Stimulated activated CD4-positive, alpha-beta T cell treated with anti-CD3 and anti-CD28 coated beads, TNF-alpha, amount 100 ng/mL, for 1 hour (primary cell): ENCODE measurements at places on chromosomes 13 and 19.

- no peak for DNase-seq
Measured at GRCh38 chr19:3483226-3483628, at the start of gene SMIM44. Gene SMIM44 (minus strand): TSS chr19:3483441. CDS start chr19:3483403, 38 bp downstream.

- DNase-seq: no peak
Measured at GRCh38 chr19:3743486-3743885, 18.0 kb downstream of the APBA3 start.

- no peak for DNase-seq
Measured at GRCh38 chr13:85492283-85492682, 306.9 kb downstream of the SLITRK6 start.

- no peak for DNase-seq
Measured at GRCh38 chr19:1097810-1098176, 2.6 kb upstream of the POLR2E start.

GRCh38 chr19:50551034-50551714 lies 17.1 kb downstream of the LRRC4B start:
- no peak for DNase-seq

GRCh38 chr13:20359335-20359734 lies 127.2 kb upstream of the GJB6 start:
- no peak for DNase-seq

- no peak for DNase-seq
Measured at GRCh38 chr19:20453425-20453935, 112.1 kb downstream of the ZNF737 start.

DNA sequence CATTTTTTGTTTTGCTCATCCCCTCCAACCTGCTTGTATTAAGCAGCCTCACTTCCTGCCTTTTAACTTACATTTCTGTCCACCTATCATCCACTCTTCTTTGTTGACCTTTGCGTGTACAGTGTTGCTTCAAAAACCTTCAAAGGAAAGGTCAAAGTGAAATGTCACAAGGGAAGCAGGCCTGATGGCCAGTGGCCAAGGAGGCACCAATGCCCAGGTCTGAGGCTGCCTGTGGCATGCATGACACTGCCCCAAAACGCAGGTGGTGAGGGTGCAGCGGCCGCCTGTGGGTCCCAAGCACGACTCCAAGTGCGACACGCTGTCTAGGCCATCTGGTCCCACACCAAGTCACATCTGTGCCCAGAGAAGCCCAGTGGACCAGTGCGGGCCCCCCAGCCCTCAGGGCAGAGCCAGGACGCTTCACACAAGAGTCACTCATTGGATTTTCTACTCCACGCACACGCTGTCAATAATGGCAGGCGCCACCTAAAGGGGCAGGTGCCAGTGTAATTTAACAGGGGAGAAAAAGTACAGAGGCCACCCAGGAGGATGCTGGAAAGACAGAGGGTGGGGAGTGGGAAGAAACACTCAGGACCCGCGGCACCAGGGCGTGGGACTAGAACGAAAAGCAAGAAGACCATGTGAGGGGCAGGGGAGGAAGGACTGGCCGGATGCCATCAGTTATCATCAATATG lies 23.5 kb downstream of the SLC7A1 start:
- DNase-seq: no peak

- no peak for DNase-seq
Measured at GRCh38 chr13:33710924-33711323, 107.0 kb upstream of the RFC3 start.

DNA sequence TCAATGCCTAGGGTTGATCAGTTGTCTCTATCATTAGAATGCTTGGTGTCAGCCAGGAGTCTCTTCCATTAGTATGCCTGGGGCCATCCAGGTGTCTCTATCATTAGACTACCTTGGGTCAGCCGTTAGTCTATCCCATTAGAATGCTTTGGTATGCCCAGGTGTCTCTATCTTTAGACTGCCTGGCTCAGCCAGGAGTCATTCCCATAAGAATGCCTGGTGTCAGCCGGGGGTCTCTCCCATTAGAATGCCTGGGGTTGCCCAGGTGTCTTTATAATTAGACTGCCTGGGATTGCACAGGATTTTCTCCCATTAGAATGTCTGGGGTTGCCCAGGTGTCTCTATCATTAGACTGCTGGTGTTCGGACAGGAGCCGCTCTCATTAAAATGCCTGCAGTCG lies 1442.9 kb downstream of the UQCRFS1 start:
- DNase-seq: no peak

- no peak for DNase-seq
Measured at GRCh38 chr19:42068756-42069571, 1.0 kb downstream of the GRIK5 start.

DNA sequence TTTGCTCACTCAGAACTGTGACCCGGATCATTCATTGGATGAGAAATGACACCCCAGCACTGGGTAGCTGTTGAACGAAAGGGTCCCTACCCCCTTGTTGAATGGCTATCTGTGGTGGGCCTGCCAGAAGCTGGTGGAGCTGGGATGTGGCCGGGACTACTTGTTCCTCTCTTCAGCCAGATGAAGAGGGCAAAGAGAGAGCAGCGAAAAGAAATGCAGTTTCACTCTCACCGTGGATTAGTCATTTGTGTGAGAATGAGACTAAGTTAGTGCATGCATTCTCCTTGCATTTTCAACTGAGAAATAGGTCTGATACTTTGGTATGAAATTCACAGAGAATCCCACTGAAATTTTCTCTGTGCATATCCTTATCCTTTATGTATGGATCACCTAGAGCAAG lies 553.1 kb downstream of the IRS2 start:
- no peak for DNase-seq

- DNase-seq: no peak
Measured at GRCh38 chr19:21256722-21257121, 72.5 kb downstream of the ZNF708 start.

- no peak for DNase-seq
Measured at GRCh38 chr13:80166352-80166751, 174.6 kb downstream of the SPRY2 start.

GRCh38 chr13:111247552-111247951 lies 72.9 kb upstream of the TEX29 start:
- DNase-seq: no peak

DNA sequence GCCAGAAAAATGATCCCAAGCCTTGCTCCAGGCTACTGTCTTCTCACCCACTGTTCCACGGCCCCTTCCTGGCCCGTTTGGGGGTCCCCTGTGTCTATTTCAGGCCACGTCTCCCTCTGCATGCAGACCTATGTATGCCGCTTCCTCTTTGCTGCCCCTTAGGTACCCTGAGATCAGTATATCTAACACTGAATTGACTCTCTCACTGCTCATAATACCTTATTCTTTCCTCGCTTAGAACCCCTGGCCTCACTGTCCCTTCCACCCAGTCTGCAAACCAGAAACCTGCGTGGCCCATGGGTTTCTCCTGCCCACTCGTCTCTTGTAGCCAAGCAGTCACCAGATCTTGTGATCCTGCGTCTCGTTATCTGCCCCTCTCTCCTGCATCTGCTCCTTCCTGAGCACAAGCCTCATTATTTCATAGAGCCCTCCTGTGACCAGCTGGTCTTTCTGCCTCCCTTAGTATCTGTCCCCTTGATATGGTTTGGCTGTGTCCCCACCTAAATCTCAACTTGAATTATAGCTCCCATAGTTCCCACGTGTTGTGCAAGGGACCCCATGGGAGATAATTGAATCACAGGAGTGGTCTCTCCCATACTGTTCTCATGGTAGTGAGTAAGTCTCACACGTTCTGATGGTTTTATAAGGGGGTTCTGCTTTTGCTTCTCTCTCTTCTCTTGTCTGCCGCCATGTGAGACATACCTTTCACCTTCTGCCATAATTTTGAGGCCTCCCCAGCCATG lies 109.0 kb upstream of the RNF113B start:
- DNase-seq: no peak

- no peak for DNase-seq
Measured at GRCh38 chr19:41027273-41027967, 36.3 kb downstream of the CYP2B6 start.

- no peak for DNase-seq
Measured at GRCh38 chr13:27280841-27281240, 10.2 kb downstream of the RASL11A start.

DNA sequence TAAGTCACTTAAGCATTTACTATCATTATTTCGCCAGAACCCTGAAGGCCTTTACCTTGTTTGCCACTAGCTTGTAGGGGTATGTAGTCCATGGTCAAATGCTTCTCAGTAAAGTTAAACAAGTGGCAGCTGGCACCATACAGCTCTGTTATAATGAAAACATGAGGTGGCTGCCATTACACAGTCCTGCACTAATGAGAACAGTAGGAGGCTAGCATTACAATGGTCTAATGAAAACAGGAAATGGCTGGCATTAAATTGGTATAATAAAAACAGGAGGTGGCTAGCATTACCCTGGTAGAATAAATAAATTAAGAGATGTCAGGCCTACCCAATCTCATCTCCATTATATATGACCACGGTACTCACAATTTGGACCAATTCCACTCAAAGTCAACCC lies 107.5 kb downstream of the PCDH17 start:
- DNase-seq: no peak

- no peak for DNase-seq
Measured at GRCh38 chr13:47110141-47110540, 213.3 kb upstream of the HTR2A start.

DNA sequence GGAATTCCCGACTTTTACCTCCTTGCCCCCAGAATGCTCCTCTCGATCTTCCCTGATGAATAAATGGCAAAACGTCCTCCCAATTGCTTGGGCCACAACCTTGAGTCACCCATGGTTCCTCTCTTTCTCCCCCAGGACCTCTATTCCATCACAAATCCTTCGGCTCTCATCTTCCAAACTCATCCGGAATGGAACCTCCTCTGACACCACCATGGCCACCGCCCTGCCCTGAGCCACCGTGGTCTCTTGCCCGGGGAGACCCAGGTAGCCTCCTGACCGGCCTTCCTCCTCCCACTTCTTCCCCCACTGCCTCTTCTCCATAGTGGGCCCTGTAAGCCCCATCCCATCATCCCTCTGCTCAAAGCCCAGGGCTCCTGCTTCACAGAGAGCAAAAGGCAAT lies 4.9 kb downstream of the SLC7A10 start:
- no peak for DNase-seq

DNA sequence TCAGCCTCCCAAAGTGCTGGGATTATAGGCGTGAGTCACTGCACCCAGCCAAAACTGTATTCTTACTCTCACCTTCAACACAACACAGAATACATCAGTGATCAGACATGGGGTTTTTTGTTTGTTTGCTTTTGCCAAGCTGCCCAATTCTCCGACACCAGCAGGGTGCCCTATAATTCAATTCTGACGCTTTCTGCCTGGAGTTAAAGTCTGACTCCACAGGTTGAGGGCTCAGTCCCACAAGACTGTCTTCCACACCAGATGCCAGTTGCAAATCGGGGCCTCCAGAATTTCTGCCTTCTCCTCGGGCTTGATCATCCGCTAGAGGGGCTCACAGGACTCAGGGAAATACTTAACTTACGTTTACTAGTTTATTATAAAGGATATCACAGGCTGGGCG lies 22.1 kb downstream of the FBN3 start:
- DNase-seq: no peak

DNA sequence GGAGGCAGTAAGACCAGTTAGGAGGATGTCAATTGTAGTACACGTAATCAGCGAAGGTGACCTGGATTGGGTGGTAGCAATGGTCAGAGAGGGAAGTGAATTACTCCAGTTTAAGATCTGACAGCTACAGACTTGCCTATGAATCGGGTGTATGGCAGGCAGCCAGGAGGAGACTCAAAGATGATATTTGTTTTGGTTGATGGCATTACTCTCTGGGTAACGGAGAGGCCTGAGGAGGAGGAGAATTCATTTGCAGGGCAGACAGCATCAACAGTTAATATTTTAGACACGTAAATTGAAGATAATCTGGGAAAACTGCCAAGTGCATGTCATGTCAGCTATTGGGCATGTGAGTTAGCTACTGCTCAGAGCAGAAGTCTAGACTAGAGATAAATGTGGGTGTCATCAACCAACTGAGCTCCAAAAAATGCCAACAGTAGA lies 109.2 kb downstream of the SGCG start:
- no peak for DNase-seq

- no peak for DNase-seq
Measured at GRCh38 chr13:51342706-51343105, 3.2 kb downstream of the SERPINE3 start.

DNA sequence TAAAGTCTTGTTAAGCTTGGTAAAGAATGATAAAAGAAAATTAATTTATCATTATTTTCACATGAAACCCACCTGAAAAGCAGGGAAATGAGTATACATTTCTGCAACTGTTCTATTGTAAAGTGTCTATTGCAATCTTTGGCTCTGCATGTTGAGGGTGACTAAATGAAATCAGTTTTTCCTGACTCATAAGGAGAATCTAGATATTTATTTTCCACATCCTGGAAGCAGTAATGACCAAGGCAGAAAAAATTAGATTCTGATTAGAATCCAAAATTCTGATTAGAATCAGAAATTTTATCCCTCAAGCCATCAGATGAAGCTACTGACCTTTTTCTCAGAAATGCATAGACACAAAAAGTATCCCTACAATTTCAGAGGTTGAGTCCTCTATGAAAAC lies 178.4 kb downstream of the MYO16 start:
- DNase-seq: no peak

- DNase-seq: no peak
Measured at GRCh38 chr13:80100636-80101035, 240.3 kb downstream of the SPRY2 start.

- DNase-seq: no peak
Measured at GRCh38 chr19:35031072-35031881, 1.0 kb downstream of the SCN1B start.

DNA sequence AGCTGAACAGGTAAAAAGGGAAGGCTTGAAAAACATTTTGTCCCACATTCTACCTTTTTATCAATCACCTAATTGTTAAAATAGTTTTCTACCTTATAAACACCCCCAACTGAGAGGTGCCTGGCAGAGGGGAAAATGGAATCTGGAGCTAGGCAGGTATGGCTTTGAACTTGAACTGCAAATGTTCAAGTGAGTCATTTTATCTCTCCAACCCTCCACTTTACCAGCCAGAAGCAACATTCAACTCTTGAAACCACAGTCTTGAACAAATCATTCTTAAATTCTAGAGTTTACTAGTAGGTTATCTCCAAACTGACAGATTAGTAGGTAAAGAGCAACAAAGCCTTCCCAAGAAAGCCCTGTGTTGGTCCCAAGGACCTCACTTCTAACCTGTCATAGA lies 116.9 kb downstream of the ABCC4 start:
- DNase-seq: no peak

- no peak for DNase-seq
Measured at GRCh38 chr13:59178344-59178743, 985.4 kb downstream of the DIAPH3 start.

DNA sequence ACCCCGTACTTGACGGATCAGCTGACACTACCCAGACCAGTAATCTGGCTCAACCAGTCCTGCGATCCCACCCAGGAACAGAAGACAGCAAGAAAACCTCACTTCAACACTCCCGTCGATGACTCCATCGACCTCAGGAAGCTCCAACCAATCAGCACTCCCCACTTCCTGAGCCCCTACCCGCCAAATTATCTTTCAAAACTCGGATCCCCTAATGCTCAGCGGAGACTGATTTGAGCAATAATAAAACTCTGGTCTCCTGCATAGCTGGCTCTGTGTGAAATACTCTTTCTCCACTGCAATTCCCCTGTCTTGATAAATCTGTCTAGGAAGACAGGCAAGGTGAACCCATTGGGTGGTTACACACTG lies 1.2 kb downstream of the LSM4 start:
- DNase-seq: no peak

- no peak for DNase-seq
Measured at GRCh38 chr13:110054041-110054440, 252.9 kb downstream of the COL4A1 start.
